ENCODE measurements at places on chromosomes 4 and X.

- no peak for DNase-seq
Observed at GRCh38 chr4:153513596-153513995, 47.4 kb downstream of the TMEM131L start.

GRCh38 chrX:149908727-149909126 is 20.6 kb upstream of the HSFX4 start:
- DNase-seq, result no peak

- DNase-seq, result no peak
Observed at GRCh38 chr4:19375931-19376330, 875.8 kb upstream of the SLIT2 start.

DNA sequence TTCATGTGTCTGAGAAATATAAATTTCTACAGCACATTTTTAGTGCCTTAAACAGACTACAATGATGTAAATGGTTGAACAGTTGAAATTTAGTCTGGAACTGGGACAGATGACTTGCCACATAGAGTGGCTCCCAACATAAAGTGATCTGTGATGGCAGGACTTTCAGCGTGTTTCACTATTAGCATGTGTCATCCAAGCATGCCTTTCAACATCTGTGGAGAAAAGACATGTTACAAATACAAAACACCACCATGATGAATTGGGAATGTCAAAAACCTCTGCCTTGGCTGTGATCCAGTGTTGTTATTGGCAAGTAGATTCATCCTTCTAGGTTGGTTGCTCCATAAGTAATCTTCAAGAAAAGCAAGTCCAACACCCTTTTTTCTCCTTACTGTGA is 348.7 kb downstream of the MAPK10 start:
- DNase-seq, result no peak

GRCh38 chr4:41145571-41146078 is 68.7 kb downstream of the APBB2 start:
- peak; percentile 37 for DNase-seq

DNA sequence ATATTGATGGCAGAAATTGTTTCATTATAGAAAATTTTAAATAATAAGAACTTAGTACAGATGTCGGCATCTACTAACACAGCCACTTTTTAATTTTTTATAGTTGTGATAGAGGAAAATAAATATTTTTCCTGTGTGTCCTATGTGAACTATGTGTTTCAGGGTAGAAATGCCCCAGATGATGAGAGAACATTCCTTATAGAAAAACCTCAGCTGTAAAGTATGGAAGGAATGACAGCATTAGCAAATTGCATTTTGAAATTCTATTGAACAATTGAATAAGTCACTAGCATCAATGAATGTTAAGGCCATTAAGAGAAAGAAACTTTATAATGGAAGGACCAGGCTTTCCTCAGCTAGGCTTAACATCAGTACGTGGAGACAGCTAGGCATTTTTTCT is 149.2 kb downstream of the CFAP299 start:
- DNase-seq, result no peak

- DNase-seq, result no peak
Observed at GRCh38 chr4:128589384-128589965, 220.0 kb upstream of the JADE1 start.

GRCh38 chr4:142100941-142101340 is 464.6 kb downstream of the IL15 start:
- no peak for DNase-seq

DNA sequence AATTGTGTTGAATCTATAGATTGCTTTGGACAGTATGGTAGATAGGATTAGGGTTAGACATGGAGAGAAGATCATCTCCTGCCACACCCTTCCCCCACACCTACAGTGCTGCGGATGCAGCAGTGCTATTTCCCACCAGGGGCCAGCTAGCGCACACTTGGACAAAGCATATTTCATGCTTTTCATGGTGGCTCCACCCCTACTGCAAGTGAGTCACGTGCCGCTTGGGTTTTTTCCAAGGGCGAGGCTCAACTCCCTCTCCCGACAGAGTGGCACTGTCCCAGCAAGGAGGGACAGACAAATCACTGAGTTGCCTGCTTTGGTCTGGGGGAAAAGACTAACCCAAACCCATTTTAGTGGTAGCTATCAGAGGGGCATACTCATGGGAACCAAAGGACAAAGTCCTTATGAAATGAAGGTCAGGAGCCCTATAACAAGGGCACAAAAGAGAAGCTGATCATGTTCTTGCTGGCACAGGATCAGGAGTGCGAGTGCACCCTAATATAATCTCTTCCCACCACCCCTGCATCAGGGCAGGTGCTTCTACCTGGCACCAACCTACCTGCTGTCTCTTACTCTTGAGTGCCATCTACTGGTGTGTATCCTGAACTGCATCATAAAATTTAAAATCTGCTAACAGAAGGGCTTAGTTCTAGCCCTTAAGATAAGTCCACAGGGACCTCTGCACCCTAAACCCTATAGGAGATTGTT is 55.1 kb upstream of the PGAM4 start:
- DNase-seq, result no peak

DNA sequence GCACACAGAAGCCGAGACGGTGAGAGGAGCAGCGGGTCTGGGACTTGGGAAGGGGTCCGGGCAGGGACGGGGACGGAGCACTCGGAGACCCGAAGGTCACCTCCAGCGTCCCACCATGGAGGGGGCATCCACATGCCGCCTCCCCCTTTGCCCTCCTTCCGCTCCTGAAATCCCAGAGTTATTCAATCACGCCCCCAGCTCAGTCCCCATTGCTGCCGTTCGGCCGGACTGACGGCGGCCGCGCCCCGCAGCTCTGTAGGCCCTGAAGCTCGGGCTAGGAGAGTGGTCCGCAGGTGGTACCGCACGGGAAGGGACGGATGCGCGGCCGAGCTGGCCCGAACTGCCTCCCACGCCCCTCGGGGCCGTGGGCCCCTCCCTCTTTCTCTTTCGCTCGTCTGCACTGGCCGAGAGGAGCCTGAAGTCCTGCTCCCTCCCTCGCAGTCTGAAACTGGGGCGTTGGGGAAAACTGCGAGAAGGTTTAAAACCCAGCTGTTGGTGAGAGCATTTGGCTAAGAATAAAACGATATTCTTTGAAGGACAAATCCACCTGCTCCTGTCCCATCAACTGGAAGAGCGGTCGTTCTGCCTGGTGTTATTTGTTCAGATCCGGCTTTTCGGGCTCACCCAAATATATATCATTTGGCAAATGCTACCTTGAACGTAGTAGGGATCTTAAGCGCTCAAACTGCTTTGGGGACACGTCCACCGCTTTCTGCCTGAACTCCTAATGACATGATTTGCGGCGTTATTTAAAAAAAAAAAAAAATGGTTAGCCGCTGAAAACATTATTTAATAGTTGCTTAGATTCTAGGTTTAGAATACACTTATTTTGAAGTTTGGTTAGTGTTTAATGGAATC is 719 bp downstream of the USO1 start:
- DNase-seq, result peak; percentile 80

- DNase-seq, result no peak
Observed at GRCh38 chr4:160406263-160406825, 1303.5 kb downstream of the RAPGEF2 start.

DNA sequence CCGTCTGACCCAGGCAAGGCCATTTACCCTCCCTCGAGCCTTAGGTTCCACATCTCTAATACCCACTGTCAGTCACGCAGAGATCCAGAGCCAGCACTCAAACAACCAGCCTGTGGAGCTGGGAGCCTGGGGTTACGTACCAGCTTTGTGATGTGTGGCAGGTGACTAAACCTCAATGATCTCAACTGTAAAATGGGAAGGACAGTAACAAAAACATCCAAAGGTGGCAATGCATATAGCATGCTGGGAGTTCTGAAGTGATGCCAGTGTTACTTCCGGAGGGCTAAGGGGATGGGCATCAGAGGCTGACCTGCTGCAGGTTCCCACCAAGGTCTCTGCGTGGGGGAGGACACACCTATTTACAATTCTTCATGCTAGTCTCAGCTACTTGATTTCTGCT is 6.0 kb downstream of the GRPEL1 start:
- DNase-seq, result no peak

- DNase-seq, result no peak
Observed at GRCh38 chrX:154800478-154801210, 4.6 kb downstream of the MPP1 start.

DNA sequence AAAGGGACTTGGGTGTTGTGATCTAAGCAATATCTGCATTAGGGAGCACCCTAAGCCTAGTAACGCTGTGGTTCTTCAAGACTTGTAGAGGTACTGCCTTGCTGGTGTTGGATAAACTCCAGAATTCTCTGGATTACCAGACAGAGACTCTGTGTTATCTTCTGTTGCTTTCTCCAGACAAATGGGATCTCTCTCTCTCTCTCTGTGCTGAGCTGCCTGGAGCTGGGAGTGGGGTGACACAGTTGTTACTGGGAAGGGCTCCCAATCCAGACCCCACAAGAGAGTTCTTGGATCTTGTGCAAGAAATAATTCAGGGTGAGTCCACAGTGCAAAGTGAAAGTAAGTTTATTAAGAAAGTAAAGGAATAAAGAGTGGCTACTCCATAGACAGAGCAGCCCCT is 48.8 kb downstream of the MCUB start:
- no peak for DNase-seq

DNA sequence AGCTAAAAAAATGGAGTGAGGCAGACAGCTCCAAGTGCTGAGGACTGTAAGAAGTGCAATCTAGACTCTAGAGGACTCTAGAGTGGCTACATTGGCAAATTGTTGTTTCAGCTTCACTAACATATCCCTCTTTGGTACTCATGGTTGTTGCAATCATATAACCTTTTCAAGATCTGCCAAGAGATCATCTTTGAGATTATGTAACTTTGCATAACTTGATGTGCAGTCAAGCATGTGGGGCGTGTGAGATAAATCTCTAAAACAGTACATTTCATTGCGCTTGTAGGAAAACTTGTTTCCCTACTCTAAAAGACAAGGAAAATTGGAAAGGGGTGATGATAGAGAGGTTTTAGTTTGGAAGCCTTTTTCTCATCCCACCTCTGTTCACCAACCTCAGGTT is 11.2 kb upstream of the BRS3 start:
- DNase-seq, result no peak

DNA sequence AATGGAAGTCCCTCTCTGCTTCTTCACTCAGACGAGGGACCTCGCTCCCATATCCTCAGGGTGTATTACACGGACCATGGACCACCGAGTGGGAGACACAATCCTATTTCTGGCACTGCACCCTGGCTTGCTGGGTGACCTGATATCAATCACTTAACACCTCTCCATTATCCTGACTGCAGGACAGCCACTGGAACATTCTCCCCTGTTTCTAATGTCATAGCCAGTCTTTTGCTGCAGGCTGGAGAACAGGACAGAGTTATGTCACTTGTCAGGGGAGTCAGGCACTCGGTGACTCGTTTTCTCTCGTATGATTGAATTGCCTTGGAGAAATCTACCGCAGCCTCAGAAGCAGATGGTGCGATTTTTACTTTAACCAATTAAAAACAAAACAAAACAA is 219.1 kb upstream of the IGFBP7 start:
- no peak for DNase-seq

DNA sequence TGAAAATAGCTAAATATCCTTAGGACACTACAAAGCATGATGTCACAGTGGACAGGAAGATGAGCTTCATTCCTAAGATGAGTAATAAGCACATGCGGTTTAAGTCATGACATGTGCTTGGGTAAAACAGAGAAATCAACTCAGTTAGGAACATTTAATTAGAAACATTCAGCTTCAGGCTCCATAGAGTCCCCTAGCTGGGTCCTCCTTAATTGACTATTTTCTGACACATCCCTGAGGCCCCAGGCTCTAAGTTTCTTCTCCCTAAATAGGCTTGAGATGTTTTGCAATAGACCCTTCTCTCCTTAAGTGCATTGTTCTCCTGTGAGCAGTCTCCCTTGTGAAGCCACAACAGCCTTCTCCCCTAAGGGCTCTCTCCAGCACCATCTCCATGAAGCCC is 70.4 kb upstream of the ANXA3 start:
- no peak for DNase-seq

- no peak for DNase-seq
Observed at GRCh38 chr4:56979421-56980072, 851 bp downstream of the POLR2B start.

DNA sequence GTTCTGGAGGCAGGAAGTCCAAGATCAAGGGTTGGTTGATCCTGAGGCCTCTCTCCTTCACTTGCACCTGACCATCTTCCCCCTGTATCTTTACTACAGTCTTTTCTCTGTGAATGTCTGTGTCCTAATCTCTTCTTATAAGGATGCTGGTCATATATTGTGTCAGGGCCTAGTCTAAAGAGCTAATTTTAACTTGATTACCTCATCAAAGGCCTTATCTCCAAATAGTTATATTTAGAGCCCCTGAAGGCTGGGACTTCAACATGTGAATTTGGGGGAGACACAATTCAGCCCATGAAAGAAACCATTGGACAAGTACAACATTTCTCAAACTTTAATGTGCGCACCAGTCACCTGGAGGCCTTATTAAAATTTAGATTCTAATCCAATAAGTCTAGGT is 62.8 kb upstream of the DYNLT3 start:
- DNase-seq, result no peak

- DNase-seq, result peak; percentile 85
Observed at GRCh38 chr4:683982-684622, 4.8 kb downstream of the SLC49A3 start.

- no peak for DNase-seq
Observed at GRCh38 chrX:129808829-129809796, 29.4 kb downstream of the SASH3 start.

GRCh38 chrX:112058255-112058654 is 24.3 kb downstream of the TRPC5 start:
- DNase-seq, result no peak

DNA sequence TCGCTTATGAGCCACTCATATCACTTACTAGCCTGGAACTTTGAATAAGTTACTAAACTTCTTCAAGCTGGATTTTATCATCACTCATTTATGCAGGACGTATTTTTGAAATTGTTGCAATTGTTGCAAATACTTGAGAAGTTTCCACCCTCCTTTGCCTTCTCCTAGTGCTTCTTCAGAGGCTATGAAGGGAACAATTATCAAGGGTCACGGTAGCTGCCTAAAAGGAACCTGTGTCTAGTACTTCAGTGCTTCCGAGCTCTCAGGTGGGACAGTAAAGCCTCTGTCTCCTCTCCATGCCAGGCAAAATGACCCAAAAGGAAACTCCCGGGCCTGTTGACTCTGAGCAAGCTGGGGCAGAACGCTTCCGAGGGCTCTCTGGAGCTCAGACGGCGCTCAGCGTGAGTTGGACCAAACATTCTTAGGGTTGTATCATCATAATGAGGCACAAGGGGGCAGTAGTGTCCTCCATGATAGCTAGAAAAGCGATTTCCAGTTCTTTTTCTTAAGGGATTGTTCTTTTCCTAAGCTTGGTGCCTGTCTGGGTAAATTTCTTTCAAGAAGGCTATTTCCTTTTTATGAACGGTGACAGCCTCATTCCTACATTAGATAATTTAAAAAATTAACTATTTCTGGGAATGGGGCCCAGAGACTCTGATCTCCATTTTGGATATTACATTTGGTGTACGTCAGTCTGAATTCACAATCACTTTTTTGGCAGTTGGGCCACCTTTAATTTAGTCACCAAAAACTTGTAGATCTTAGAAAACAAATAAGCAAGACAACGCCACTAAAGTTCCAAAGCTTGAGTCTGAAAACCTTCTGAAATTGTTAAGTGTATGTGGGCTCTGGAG is 73.1 kb downstream of the PACRGL start:
- peak; percentile 78 for DNase-seq

DNA sequence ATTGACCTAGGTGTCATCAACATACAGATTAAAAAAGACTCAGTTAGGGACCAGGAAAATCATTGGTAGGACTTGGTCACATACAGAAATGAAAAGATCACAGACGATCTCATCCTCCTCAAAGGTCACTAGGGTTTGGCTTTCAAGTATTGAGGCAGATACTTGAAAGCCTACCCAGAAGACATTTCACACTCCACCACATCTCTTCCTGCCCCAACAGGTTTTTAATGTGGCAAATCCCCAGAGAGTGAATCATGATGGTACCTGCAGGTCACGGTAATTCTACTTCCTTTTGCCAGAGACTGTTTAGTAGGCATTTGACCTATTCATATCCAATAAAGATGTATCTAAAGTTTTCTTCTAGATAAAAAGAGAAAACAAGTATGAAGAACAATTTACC is 44.1 kb downstream of the INPP4B start:
- no peak for DNase-seq
